Lower lobe of right lung (tissue), 2 donors: ENCODE measurements at places on chromosomes 3 and 15. TPM values are rescaled to one million over a fixed set of nuclear protein-coding genes. Genes with fewer than 3 reads are reported as not detected.

The CBLB gene
- 29.7 TPM for total RNA-seq

The SERPINI1 gene
- total RNA-seq: 6.7 TPM

DNA sequence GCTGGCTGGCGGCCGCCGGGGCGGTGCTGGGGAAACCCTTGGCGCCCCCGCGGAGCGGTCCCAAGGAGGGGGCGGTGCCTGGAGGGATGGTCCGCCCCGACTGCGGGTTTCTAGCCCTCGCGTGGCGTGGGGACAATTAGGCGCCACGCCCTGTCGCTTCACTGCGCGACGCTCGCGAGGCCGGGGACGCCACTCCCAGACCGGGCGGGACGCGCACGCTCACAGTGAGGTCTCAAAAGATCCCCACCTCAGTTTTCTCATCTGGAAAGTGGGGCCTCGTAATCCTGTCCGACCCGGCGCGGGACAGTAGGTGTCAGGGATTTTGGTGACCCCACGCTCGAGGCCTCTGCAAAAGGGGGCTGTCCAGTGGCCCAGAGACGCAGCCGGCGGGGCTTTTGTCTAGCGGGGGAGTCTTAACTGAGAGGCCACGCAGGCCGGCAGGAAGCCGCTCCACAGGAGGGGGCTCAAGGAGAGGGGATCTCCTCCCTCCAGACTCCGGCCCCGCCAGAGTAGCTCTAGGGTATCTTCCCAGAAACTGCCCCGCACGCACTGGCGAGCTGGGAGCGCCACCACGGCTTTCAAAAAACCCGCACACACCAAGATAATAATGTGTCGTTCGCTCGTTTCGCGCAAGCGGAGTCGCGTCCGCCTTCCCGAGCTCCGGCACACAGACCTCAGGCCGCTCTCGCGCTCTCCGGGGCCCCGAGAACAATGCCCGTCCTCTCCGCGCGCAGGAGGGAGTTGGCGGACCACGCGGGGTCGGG lies 710 bp upstream of the CLK3 start:
- peaks cover 13% of the 10 kb centered on the region for H3K36me3 ChIP-seq
- H3K4me3 ChIP-seq: peak overlapping the region; percentile 99
- H3K27me3 ChIP-seq: no peaks in the 10 kb centered on the region
- peak; percentile 93 for DNase-seq
- H3K4me1 ChIP-seq: peaks cover 37% of the 10 kb centered on the region
- H3K27ac ChIP-seq: peak overlapping the region; percentile 99

- peaks cover 33% of the 10 kb centered on the region for H3K27me3 ChIP-seq
- no peak overlapping the region for H3K4me3 ChIP-seq
- H3K4me1 ChIP-seq: peaks cover 6% of the 10 kb centered on the region
These were observed 4.0 kb downstream of the SPSB4 start for GRCh38 chr3:141055136-141055535.

- no peaks in the 10 kb centered on the region for H3K4me1 ChIP-seq
- H3K27ac ChIP-seq: no peak overlapping the region
- H3K27me3 ChIP-seq: no peaks in the 10 kb centered on the region
- H3K36me3 ChIP-seq: no peaks in the 10 kb centered on the region
- H3K4me3 ChIP-seq: no peak overlapping the region
These were observed 64.6 kb downstream of the EEFSEC start for GRCh38 chr3:128217702-128218547.

GRCh38 chr3:49792371-49793150 lies 6.2 kb upstream of the IP6K1 start:
- H3K4me3 ChIP-seq: no peak overlapping the region
- no peaks in the 10 kb centered on the region for H3K36me3 ChIP-seq
- no peaks in the 10 kb centered on the region for H3K4me1 ChIP-seq
- no peak overlapping the region for H3K27ac ChIP-seq
- H3K27me3 ChIP-seq: no peaks in the 10 kb centered on the region
- no peak for DNase-seq
